Thymus (tissue), 14 donors: ENCODE measurements at places on chromosomes 3 and 15. TPM values are rescaled to one million over a fixed set of nuclear protein-coding genes. Genes with fewer than 3 reads are reported as not detected.

- no peaks in the 10 kb centered on the region for H3K27me3 ChIP-seq
- H3K4me1 ChIP-seq: no peaks in the 10 kb centered on the region
- no peak for DNase-seq
These were observed 8.3 kb downstream of the HDGFL3 start for GRCh38 chr15:83199288-83199687.

DNA sequence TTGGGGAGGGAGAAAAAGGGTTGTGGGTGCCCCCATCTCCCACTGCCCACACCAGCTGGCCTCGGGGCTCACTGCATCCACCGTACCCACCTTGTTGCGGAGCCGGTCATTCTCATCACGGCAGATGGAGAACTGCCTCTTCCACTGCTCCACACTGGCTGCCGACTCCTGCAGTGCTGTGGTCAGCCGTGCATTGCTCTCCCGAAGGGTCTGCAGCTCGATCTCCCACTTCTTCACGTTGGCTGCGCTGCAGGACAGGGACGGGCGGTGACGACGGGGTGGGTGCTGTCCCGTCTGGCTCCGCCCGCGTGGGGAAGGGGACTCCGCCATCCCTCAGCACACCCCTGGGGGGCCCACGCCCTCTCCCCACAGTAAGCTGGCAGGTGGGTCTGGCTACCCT, 45.1 kb downstream of the WHAMM start:
- no peak overlapping the region for H3K27ac ChIP-seq
- H3K4me3 ChIP-seq: no peak overlapping the region
- H3K4me1 ChIP-seq: peaks cover 25% of the 10 kb centered on the region
- no peaks in the 10 kb centered on the region for H3K27me3 ChIP-seq
- no peak for DNase-seq

Gene ACTR8
- 24.1 TPM for total RNA-seq

Gene JMJD7
- 7.2 TPM for total RNA-seq

Gene XCR1
- 4.2 TPM for total RNA-seq
